ENCODE measurements at places on chromosomes 1 and 21.

- DNase-seq = no peak
These were observed 377.8 kb downstream of the USH2A start for GRCh38 chr1:216045400-216045799.

DNA sequence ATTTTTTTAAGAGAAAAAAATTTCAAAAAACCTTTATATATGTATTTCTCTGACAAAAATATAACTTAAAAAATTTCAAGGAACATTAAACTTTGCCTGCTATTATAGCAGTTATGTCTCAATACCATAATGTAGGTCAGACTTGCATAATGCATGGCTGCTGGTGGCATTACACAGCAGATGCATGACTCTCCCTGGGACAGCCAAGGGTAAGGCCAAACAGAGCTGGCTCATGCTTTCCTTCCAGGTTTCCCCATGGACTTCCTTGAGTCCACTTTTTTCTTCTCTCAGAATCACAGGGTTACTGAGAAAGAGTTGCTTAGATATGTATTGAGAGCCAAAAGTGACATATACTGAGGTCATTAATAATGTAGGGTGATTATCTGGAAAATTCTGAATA lies 43.7 kb downstream of the RHOU start:
- no peak for DNase-seq

GRCh38 chr1:213984387-213985208 lies 3.2 kb upstream of the PROX1 start:
- DNase-seq = no peak

DNA sequence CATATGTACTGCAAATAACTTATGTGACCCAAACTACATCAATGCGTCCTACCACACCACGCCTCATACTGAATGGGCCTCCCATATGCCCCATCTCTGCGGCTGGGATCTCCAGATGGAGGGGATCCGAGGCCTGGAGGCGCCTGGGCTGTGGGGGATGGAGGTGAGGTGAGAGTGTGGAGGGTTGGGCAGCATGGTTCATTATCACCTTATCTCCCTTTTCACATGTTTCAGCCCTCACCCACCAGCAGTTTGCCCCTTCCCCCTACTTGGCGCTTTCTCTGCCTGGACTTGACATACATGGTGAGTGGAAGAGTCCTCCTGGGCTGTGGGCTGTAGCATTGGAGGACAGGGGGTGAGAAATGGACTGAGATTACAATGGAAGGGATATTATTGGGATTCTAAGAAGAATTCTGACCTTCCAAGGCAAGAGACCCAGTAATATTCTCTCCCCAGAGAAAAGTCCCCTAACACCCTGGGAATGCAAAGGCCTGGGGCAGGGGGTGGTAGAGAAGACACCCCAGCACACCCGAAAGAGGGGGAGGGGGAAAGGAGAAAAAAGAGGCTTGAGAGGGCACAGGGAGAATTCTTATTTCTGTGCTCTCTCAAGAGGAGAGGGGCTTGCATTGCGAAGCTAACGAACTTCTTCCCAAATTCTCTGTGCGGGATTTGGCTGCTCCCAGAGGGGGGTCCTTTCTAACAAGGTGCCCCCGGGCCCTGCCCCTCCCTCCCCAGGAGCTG lies 61.4 kb downstream of the MEF2D start:
- no peak for DNase-seq

GRCh38 chr1:224503161-224504118 lies 68.8 kb upstream of the WDR26 start:
- DNase-seq = no peak

DNA sequence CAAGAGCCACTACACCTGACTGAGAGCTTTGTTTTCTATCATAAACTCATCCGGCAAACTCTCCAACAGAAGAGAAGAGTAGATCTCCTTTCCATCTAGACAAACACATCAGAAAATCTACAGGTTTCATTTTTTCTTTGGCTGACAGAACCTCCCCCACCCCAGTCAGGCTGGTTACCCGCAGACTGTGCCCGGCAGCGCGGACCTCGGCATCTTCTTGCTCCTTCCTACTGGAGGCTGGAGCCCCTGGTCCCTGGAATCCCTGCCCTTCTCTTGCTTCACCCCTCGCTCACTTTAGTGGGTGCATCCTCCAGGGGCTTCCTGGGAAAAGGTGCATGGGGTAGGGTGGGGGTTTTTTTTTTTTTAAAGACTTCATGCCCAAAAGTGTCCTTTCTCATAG lies 23.0 kb downstream of the NCMAP start:
- DNase-seq = no peak

GRCh38 chr1:29408831-29409605 lies 172.7 kb downstream of the PTPRU start:
- no peak for DNase-seq

DNA sequence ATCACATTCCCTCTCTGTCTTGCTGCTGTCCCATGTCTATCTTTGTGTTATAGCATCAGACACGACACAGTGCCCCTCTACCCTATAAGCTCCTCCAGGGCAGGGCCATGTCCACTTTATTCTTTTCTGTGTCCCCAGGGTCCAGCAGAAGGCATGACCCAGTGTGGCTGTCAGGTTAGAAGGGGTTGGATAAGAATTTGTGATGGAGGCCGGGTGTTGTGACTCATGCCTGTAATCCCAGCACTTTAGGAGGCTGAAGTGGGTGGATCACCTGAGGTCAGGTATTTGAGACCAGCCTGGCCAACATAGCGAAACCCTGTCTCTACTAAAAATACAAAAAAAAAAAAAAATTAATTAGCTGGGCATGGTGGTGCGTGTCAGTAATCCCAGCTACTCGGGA lies 26.3 kb upstream of the RNF19B start:
- DNase-seq = no peak

DNA sequence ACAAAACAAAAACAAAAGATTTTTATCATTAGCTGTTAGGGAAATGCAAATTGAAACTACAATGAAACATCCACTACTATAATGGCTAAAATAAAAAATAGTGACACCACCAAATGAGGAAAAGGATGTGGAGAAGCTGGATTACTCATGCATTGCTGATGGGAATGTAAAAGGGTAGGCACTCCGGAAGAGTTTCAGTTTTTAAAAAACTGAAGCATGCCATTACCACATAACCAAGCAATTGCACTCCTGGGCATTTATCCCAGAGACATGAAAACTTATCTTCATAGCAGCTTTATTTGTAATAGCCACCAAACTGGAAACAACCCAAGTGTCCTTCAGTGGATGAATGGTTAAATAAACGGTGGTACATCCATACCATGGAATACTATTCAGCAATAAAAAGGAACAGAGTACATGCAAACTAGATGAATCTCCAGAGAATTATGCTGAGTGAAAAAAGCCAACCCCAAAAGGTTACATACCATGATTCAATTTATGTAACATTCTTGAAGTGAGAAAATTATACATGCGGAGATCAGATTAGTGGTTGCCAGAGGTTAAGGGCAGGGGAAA lies 14.5 kb upstream of the CFAP298 start:
- no peak for DNase-seq

- no peak for DNase-seq
These were observed 28.2 kb downstream of the CD34 start for GRCh38 chr1:207882692-207883091.

- DNase-seq = no peak
These were observed 103.4 kb downstream of the ZBTB18 start for GRCh38 chr1:244154508-244154871.

DNA sequence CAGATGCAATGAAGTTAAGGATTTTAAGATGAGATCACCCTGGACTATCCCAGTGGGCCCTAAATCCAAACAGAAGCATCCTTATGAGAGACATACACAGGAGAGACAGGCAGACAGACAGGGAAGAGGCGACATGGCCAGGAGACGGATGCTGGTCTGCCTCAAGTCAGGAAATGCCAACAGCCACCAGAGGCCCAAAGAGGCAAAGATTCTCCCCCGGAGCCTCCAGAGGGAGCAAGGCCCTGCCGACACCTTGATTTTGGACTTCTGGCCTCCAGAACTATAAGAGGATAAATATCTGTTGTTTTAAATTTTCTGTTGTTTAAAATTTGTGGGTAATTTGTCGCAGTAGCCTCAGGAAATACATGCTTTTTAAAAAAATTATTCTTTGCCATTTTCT lies 116.4 kb downstream of the GLIS1 start:
- DNase-seq = no peak

GRCh38 chr1:99590578-99591209 lies 55.2 kb upstream of the PALMD start:
- no peak for DNase-seq

DNA sequence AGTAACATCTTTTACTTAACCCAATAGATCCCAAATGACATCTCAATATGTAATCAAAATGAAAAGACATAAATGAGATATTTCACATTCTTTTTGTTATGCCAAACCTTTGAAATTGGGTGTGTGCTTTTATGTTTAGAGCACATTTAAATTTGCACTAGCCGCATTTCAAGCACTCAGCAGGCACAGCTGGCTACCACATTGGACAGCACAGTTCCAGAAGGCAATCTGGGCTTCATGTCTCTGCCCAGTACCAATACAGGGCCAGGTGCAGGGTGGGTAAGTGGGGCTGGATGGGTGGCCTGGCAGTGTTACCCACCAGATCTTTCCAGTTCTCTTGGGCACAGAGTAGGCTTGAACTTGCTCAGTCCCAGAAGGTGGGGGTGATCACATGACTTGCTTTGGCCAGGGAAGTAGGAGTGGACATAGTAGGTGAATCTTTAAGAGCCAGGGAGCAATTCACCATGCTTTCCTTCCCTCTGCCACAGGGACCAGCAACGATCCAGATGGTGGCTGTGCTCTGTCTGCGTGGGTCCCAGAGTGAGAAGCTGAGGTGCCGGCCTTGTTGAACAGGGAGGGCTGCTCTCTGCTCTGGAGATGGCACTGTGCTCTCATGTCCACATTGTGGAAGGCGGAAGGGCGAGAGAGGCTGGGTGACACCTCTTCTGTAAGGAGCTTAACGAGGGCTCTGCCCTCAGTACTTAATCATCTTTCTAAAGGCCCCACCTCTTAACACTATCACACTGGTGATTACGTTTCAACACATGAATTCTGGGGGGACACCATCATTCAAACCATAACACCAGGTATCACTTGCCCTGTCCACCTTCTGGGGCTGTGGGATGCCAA lies 261.4 kb downstream of the GRIK3 start:
- no peak for DNase-seq

DNA sequence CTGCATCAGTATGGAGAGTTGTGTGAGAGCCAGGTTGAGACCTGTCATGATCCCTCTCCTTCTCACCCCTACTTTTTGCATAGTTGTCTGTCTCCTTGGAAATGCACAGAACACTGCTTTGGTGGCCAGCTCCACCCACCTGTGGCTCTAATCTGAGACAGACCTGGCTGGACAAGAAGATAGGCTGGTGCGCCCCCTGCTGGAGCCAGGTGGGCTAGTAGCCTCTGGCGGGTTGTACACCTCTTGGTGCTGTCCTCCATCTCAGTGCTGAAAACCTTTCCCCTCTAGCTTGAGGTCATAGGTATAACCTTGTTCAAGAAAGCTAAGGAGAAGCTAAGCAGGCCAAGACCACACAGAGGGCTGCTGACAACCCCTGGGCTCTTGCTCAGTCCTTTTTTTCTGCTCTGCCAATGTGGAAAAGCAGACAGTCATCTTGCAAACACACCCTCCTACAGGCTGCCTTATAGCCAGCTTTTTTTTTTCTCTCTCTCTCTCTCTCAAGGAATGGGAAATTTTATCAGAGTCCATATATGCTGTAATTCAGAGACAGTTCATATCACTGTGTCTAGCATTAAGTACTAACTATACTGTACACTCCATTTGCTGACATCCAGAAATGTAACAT lies 58.8 kb upstream of the SPATA6 start:
- peak; percentile 1 for DNase-seq

DNA sequence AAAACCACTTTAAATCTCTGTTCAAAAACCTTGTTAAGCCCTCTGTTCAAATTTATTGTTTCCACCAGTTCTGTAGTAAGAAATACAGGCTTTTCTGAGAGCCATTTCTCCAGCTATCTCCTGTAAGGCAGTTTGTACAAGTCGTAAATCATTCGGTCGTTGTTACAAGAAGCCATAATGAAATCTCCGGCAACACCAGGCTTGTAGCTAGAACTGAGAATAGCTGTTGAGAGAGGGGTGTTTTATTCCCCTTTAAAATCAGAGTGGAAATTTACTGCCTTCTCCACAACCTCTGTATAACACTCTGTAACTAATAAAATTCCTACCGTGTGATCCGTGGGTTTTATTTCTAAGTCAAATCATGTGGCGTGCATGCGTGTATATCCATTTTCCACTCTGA lies 335.8 kb upstream of the KAZN start:
- no peak for DNase-seq

DNA sequence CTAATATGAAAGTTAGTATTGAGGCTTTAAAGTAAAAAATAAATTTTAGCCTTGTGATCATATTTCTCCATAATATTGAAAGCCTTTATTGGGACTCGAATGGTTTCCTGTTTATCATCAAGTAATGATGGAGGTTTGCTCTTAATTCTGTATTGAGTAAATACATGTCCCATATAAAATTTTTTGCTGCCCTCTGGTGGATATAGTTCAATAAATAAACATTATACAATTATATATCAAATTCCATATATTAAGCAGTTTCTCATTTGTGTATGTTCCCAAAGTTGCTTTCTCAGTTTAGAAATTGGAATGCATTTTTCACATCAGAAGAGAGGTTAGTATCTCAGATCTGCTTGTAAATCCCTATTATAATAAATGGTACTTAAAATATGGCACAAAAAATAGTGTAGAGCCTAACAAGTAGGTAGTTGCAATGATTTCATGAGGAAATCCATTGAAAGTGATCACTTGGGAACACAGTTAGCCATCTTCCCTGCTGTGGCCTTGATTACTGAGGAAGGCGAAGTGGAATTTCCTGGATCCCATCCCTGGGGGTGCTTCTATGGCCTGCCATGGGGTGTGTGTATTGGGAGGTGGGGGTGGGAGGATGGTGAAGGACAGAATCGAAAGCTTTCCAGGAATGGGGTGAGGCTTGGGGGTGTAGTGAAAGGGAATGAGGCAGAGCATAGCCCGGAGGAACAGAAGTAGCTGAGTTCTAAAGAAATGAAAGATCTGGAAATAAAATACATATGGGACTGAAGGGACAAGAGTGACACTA lies 84.1 kb upstream of the C21orf91 start:
- DNase-seq = no peak

GRCh38 chr1:115879977-115880376 lies 39.1 kb upstream of the NHLH2 start:
- DNase-seq = no peak

- no peak for DNase-seq
These were observed 49.9 kb upstream of the GRIK1 start for GRCh38 chr21:29989634-29990234.

DNA sequence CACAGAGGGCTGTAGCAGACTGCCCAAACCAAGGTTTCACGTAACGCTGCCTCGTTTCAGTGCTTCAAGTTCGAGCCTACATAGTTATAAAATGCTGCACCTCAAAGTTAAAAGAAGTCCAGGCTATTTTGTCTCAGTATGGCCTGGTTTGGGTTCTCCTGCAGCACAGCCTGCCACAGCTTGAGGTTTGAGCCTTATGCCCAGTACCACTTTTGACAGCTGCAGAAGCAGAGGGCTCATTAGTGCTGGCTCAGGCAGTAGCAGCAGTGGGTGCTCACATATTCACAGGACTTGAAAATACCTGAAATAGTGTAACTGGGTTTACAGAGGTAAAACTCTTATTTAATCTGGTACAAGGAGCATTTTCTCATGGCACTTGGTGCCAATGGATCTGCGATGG lies 15.3 kb downstream of the SPATA46 start:
- DNase-seq = no peak
